Activated CD4-positive, alpha-beta T cell treated with anti-CD3 and anti-CD28 coated beads, Interleukin-2, amount 50 U/mL, for 16 hours (primary cell): ENCODE measurements at places on chromosomes 1 and 21.

- DNase-seq: peak; percentile 71
Measured at GRCh38 chr1:32350785-32351398, 11.4 kb downstream of the FAM229A start.

DNA sequence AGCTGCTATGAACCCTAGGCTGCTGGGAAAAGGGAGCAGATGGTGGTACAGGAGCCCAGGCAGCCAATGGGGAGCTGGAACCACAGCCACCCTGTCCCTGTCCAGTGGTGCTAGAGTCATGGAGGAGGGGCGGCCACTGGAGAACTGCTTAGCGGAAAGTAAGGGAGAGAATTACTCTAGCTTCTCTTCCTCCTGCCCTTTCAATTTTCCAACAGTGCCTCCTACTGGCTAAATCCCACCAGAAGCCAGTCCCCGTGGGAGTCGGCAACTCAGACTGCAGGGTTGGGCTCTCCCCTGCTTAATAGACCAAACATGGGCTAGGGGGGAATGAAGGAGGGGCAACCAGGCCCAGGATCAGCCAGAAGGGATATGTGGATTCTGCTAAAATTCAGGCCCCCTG lies 154.5 kb downstream of the ACTL8 start:
- peak; percentile 3 for DNase-seq

GRCh38 chr1:222767152-222767571 lies 30.2 kb downstream of the FAM177B start:
- DNase-seq: no peak

GRCh38 chr1:16153096-16153998 lies 2.5 kb downstream of the EPHA2 start:
- no peak for DNase-seq

DNA sequence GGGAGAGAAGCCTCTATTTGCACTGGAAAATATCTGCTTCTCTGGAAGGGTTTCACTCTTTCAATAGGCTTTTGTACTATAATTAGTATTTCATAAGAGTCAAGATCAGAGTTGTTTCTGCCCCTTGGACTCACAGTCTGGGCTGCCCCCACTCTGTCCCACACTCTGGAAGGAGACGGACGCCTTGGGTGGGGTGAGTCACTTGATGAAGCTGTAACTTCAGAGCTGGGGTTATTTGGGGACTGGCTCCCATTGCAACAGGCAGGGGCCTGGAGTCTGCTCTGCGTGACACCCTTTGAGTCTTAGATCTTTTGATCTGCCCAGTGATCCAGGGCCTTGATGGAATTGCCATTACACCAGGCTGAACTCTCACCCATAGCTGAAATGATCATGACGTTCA lies 4.0 kb upstream of the KCNA10 start:
- DNase-seq: no peak

- no peak for DNase-seq
Measured at GRCh38 chr1:35888255-35888654, 5.2 kb downstream of the AGO1 start.

- DNase-seq: no peak
Measured at GRCh38 chr1:225201447-225201846, 226.4 kb downstream of the LBR start.

GRCh38 chr1:200784576-200784975 lies 45.9 kb downstream of the CAMSAP2 start:
- DNase-seq: no peak

DNA sequence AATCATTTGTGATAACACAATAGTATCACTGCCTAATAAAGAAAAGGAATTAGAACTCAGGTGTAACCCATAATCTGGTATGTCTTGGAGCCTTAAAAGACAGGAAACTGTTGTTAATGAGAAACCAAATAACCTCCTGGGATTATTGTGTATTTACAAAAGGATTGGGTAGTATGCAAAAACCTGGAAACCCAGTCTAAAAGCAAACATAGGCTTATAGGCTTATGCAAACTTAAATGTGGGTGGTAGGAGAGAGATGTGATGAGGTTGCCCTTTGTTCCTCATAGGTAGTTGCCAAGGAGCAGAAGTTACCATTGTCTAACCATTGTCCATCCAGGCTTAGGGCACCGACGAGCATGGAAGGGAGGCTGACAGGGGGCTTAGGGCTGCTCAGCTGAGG lies 165.8 kb downstream of the AK5 start:
- DNase-seq: no peak

DNA sequence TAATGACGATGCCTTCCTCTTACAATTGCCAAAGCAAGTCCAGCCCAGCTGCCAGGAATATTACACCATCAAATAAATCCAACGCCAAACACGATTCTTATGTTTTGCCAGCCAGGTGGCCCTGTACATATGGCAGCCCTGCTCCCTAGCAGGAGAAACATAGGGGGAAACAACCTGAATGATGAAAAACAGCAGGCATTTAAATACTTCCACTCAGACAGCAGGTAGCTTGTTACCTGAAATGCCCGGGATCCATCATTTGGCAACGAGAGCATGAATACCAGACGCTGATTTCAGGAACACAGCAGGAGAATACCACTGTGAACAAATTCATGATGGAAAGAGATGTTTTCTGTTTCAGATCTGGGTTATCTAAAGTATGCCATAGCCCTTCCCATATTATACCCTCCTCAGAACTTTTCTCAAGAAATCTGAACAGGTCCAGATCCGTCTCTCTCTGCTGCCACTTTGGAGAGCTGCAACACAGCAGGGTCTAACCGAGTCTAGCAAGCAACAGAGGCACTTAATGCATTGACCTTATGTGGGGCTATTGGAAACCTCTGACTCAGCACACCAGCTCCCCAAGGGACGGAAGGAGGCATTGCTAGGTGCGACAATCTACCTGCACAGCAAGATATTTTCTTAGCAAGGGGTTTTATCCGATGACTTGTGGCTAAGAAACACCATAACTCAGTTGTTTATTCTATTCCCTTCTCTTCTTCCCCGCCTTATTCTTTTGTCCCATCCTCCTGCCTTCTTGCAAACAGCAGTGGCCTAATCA lies 166.3 kb downstream of the BARHL2 start:
- no peak for DNase-seq

DNA sequence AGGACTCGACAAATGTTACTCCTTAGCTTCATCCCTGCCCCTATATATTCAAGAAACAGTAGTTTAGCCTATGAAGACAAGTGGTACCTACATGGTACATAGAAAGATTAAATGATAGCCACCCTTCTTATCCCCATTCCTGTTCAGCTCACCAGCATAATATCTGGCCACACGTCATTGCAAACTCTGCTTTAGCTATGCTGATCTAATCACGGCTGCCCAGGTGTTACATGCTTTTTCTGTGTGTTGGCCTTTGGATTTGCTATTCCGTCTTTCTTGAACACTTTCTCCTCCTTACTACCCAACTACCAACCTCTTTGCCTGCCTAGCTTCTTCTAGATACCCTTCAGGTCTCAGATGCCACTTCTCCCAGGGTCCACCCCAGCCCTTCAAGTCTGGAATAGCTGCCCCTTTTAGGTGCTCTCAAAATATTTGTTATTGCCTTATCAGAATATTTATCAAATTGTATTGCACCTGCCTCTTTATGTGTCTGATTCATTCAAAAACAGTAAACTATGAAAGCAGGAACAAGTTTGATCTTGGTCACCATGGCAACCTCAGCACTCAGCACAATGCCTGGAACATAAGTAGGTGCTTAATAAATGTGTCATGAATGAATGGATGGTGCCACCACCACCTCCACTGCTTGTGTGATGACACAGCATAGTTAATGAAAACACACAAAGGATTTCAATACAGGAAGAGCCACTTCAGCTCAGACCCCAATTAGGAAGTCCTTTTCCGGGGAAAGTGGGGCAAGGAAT lies 11.4 kb upstream of the DNASE2B start:
- DNase-seq: no peak

GRCh38 chr1:197770243-197770642 lies 5.0 kb downstream of the DENND1B start:
- DNase-seq: no peak

DNA sequence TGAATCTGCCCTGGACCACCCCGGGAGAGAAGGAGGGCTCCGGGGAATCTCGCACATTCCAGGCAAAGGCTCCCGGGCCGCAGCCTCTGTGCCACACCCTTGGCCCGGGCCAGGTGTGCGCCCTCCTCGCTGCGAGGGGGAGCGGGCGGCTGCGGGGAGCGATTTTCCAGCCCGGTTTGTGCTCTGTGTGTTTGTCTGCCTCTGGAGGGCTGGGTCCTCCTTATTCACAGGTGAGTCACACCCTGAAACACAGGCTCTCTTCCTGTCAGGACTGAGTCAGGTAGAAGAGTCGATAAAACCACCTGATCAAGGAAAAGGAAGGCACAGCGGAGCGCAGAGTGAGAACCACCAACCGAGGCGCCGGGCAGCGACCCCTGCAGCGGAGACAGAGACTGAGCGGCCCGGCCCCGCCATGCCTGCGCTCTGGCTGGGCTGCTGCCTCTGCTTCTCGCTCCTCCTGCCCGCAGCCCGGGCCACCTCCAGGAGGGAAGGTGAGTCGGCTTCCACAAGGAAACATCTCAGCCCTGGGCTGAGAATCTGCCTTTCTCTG lies at the start of gene LAMC2:
Gene LAMC2 (plus strand): TSS at position 324 of the 550 bp plus-strand sequence. CDS start 89 bp downstream, at position 413.
- DNase-seq: peak; percentile 6

GRCh38 chr1:13832100-13832499 lies 132.1 kb downstream of the PRDM2 start:
- DNase-seq: no peak

DNA sequence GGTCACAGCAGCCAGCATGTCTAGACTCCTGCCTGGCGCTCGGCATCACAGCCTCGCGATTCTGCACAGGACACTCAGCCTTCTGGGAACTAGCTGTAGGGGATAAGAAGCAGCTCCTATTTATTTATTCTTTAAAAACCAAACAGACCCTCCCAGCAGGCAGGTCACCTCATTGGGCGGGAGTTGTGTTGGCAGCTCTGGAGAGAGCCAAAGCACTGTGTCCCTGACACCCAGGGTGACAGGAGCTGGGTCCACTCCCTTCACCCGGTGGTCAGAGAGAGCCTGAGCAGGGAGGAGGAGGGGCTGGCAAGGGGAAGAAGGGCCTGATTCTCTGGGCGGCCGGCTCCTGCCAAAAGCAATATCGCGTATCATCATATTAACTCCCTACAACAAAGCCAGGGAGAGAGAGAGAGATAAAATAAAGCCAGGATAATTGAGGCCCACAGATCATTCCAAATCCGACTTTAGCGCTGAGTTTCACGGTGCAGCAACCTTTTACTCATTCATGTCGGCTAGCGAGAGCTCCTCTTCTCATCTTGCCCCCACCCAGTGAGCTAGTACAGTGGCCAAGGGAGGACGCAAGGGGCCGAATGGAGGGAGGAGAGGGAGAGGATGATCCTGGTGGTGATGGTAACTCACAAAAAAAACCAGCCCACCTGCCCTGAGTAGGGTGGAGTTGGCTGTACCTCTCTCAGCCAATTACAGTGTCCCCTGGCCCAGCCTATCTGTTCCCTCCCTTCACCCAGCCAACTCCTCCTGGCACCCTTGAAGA lies 79.8 kb upstream of the IFFO2 start:
- DNase-seq: no peak

DNA sequence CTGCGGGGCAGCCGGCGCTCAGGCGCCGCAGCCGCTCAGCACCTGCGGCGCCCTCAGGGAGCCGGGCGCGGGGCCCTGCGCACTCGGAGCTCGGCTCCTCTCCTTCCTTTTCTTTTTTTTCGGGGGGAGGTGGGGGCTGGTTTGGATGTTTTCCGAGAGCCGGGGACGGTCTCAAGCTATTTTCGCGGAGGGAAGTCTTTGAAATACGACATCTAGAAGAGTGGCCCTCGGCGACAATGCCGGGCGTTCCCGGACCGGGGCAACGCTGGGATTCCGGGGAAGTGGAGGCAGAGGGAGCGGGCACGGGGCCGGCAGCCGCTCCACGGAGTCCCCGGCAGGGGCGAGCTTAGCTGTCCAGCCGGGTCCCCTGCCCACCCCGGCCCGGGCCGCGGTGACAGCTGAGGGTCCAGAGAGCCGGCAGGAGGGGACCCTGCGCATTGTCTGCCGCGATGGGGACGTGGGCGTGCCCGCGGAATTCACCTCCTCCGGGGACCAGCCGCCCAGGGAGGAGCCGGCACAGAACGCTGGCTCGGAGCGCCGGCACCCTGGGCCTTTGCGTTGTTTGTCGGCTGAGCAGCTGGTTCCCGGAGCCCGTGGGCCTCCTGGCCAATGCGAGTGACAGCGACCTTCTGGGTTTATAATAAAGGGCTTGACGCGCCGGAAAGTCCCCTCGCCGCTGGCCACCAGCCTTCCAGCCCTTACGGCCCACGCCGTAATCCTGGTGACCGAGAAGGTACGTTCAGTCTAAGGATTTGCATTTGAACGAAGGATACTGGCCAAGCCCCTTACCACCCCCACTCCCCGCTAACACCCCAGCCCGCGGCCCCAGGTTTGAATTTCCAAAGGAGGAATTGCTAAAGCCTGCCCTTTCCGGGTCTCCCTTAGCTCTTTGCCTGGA lies 582 bp downstream of the SLC37A1 start:
- peak; percentile 54 for DNase-seq

- no peak for DNase-seq
Measured at GRCh38 chr21:45014747-45015468, 59.5 kb upstream of the ADARB1 start.

DNA sequence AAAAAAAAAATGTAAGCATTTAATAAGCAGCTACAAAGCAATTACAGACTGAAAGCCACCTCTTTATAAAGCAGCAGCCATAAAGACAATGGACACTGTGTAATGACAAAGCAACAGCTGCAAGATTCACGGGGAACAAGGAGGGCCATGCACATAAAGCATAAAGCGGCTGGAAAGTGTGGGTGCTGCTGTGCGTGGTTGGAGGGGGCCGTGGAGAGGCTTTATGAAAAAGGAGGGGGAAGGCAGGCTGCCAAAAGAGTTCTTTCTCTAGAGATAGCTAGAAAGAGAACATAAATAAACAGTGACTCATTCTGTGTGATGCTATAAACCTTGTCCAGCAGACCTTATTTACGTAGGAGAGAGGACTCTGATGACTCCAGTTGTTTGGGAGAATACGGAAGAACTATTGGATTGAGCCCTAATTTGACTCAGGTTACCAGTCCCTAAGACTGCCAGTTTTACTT lies 49.3 kb downstream of the ADAMTS1 start:
- no peak for DNase-seq

- DNase-seq: no peak
Measured at GRCh38 chr1:59549903-59550302, 253.0 kb downstream of the FGGY start.

GRCh38 chr1:204266504-204267034 lies 52.8 kb upstream of the GOLT1A start:
- no peak for DNase-seq

- no peak for DNase-seq
Measured at GRCh38 chr1:21278208-21278859, 11.9 kb downstream of the ECE1 start.

GRCh38 chr1:212946872-212947271 lies 3.5 kb upstream of the VASH2 start:
- no peak for DNase-seq

GRCh38 chr1:3066250-3066711 lies 2.7 kb upstream of the PRDM16 start:
- DNase-seq: no peak

DNA sequence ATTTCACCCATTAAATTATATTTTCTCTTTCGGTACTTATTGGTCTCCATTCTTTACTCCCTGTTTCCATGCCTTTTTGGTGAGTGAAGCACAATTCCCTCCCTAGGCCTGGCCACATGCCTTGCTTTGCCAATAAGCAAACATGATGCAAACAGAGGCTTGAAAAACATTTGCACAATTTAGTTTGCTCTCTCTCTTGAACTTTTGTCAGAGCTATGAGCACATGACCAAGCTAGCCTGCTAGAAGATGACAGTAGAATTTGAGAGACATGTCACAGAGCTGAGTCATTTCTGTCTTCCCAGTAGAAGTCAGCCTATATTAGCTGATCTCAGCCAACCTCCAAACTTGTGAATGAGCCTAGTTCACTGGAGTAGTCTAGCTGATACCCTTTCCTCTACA lies 24.6 kb downstream of the ANGPTL3 start:
- DNase-seq: peak; percentile 75
